Esophagus (tissue), 2 donors: ENCODE measurements at places on chromosomes 3 and 15. TPM values are rescaled to one million over a fixed set of nuclear protein-coding genes. Genes with fewer than 3 reads are reported as not detected.

The MYO5C gene
- polyA plus RNA-seq = 4.9 TPM

The ZBED2 gene
- polyA plus RNA-seq = 7.6 TPM

The C15orf39 gene
- polyA plus RNA-seq = 14.7 TPM

The IL16 gene
- 3.1 TPM for polyA plus RNA-seq

The SLC12A1 gene
- not detected for polyA plus RNA-seq
